Erythroblast (primary cell): ENCODE measurements at places on chromosomes 4 and X.

GRCh38 chrX:41067721-41068120 is 17.5 kb upstream of the USP9X start:
- peak; percentile 88 for DNase-seq

DNA sequence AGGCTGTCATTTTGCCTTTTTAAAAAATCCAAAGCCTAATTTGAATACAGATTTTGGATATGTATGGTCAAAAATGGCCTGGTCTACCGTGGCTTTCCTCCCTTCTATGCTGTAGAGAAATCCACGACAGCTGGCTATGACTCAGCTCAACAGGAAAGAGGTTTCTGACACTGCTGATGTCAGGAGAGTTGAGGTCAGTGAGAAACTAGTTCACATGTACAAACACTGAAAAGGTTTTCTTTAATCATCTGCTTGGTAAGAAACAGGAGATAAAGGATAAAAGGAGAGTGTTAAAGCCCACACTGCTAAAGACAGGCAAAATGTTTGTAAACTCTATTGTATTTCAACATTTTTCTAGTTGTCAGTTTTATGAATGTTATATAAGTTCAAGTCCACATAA is 113.9 kb downstream of the NYX start:
- DNase-seq = peak; percentile 60

GRCh38 chrX:55056820-55057674 is 17.8 kb upstream of the PAGE2B start:
- DNase-seq = peak; percentile 60

DNA sequence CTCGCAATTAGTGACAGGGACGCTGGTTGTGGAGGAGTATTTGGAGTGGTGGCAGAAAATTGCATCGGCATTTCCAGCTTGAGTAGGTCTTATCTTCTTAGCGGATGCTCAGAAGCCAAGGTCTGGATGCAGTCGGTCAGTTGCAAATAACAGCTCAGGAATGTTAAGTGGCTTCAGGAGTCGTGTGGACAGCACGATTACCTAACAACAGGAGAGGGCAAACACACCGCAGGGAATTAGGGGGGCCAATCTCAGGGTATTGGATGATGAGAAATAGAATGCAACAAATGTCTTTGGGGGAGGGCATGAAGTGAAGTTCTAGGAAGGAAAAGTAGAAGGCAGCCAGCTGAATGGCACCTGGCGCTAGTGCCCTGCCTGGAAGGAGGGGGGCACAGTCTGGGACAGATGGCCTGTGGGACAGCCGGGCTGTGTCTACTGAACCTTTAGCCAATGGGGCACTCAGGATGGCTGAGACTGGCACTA is 11.8 kb downstream of the RASL11B start:
- no peak for DNase-seq

DNA sequence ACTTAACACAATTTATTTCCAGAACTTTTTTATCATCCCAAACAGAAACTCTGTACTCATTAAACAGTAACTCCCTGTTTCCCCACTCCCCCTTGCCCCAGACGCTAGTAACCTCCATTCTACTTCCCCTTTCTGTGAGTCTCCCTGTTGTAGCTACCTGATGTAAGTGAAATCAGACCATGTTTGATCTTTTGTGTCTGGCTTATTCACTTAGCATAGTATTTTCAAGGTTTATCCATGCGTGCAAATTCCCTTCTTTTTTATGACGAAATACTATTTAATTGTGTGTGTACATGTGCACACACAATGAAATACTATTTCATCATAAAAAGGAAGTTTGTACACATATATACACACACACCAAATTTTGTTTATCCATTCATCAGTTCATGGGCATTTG is 5.2 kb downstream of the PKD2 start:
- DNase-seq = no peak

- no peak for DNase-seq
These were observed 159.4 kb upstream of the GPC4 start for GRCh38 chrX:133574716-133575115.

DNA sequence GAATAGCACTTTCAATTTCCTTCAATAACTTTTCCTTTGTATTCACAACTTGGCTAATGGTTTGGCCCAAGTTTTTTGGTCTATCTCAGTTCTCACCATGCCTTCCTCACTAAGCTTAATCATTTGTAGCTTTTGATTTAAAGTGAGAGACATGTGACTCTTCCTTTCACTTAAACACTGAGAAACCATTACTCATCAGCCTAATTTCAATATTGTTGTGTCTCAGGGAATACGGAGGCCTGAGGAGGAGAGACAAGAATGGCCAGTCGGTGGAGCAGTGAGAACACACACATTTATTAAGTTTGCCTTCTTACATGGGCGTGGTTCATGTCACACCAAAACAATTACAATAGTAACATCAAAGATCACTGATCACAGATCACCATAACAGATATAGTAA is 56.7 kb downstream of the TSPAN5 start:
- DNase-seq = no peak

- DNase-seq = no peak
These were observed 47.5 kb upstream of the CLDN34 start for GRCh38 chrX:9919632-9920172.

GRCh38 chr4:183941964-183942363 is 36.9 kb downstream of the STOX2 start:
- DNase-seq = no peak

DNA sequence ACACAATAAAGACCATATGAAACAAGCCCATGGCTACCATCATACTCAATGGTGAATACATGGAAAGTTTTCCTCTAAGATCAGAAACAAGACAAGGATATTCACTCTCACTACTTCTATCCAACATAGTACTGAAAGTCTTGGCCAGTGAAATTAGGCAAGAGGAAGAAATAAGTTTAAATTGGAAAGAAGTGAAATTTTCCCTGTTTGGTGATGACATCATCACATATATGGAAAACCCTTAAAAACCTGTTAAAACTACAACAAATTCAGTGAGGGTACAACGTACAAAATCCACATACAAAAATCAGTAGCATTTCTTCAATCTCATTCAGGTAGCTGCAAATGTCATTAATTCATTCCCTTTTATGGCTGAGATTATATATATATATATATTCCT is 164.0 kb upstream of the IRS4 start:
- DNase-seq = no peak

DNA sequence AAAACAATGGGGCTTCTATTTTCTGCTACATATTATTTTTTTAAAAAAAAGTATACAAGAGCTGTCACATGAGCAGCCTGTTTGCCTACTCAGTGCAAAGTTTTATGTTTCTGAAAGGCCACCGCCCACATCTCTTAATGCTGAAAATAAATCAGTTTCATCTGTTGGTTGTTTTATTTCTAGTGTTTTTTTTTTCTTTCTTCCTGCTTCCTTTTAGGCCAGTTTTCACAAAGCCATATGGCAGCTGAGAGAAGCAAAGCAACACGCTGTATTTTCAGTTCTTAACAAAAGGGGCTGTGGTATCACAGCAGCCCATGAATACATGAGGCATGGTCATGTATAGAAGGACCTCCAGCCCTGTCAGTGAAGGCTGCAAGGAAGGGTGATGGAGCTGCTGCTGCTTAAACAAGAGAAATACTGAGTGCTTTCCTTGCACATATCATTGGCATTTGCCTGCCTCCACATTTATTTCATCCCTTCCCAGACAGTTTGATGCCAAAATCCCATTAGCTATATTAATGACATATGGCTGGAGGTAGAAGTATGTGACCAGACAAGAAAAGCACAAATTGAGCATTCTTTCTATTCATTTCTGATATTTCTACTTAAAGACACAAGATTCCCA is 172.5 kb downstream of the PCDH18 start:
- no peak for DNase-seq

DNA sequence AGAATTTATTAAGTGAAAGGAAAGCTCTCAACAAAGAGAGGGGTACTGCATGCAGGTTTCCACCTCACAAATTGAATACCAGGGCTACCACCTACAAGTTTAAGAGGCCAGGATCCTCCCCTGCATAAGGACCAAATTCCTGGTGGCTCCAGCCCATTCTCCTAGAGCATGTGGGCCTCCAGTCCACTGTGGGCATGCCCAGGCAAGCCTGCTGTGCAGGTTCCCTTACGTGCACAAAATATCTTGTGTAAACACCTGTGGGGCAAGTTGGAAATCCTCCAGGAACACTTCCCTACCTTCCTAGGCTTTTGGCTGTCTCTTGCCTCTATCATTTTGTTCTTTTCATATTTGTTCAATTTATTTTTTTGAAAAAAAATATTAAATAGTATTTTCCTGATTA is 724.3 kb downstream of the ARAP2 start:
- no peak for DNase-seq

DNA sequence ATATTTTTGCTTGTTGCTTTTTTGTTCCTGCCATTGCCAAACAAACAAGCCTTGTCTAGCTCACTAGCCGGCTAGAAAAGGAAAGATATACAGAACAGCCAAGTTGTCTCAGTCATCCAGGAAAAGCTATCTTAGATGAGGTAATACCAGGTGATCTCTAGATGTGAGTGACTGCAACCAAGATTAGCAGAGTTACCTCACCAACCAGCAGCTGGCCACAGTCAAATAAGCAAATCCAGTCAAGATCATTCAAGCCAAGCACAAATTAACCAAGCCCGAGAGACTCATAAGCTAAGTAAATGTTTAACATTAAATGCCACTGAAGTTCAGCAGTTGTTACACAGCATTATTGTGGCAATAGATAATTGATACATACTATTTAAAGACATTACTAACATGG is 108.6 kb downstream of the CENPC start:
- no peak for DNase-seq

DNA sequence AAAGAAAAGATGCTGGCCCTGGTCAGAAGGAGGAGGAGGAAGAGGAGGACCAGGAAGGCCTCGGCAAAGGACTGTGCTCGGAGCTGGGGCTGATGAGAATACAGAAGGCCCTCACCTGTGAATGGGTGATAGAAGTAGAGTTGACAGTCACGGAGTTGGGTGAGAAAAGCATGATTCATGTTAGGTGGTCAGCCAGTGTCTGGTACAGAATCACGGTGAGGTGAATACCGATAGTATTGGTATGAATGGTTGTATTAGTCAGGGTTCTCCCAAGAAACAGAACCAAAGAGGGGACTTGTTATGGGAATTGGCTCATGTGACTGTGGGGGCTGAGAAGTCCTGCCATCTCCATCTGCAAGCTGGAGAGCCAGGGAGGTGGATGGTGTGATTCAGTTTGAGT is 32.5 kb upstream of the FAM156A start:
- DNase-seq = no peak

DNA sequence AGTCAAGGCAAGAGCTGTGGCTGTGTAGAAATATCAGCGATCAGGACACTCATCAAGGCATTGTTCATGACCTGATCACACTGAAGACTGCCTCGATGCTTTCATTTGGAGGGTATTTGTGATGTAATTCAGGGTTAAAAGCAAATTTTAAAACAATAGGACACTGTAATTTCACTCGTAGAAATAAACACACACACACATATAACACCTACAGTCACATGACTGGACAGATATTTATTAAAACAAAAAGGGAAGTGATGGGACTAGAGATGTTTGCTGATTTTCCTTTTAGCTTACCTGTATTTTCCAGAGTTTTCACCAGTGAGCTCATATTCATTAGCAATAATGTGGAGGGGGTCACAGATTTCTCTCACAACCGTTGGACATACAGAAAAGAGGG is 51.1 kb upstream of the KDR start:
- DNase-seq = no peak

DNA sequence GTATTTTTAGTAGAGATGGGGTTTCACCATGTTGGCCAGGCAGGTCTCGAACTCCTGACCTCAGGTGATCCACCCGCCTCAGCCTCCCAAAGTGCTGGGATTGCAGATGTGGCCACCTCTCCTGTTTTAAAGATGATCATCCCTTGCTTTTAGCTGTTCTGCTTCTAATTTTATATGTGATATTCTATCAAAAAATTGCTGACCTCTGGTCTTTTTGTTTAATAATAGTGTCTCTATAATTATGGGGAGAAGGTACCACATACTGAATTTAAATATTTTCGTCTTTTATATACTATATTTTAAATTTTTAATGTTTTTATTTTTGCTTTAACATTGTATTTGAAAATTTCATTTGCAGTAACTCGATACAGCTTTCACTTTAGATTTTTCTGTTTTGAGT is 15.6 kb downstream of the USP9X start:
- DNase-seq = no peak

- no peak for DNase-seq
These were observed 158.0 kb downstream of the REPS2 start for GRCh38 chrX:17104433-17104832.

DNA sequence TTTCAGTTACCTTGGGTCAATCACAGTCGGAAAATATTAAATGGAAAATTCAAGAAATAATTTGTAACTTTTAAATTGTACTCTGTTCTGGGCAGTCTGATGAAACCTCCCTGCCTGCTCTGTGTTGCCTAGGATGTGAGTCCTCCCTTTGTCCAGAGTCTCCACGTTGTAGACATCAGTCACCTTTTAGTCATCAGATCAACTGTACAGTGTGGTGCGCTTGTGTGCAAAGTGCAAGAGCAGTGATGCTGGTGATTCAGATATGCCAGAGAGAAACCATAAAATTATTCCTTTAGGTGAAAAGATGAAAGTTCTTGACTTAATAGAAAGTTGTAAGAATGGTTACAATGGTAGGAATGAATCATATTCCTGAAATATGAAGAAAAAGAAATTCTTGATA is 1.4 kb downstream of the SPATA4 start:
- no peak for DNase-seq

DNA sequence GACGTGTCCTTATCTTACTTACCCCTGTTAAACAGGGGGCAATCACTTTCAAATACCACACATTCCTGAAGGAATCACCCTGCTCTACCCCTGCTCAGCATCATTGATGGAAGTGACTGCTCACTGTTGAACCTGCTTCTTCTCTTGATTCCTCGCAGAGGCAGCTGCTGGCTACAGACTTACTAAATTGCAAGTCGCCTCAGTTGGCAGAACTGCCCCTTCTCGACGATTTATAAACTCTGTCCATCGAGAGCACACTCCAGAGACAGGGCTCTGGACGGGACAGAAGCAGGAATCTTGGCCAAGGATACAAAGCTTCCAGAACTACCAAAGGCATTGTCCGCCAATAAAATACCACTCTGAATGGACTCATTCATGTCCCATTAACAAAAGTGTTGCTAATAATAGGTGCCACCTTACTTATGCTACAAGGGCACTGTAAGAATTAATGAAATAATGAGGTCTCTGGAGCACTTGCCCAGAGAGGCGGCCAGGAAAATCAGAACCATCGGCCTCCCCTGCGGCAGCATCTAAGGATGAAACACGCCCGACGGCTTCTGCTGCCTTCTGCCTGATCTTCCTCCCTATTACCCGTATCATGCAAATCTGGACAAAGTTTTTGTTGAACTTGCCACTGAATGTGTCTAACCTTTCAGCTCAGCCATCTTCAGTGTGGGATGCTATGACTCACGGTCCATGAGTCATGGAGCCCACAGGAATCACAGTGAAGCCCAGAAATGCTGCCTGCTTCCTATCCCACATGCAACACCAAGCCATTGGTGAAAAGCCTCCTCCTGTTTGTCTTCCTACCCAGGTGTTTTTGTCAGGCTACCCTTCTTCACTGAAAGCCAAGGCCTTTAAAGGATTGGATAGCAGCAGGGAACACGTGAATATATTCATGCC is 164.9 kb downstream of the MAML3 start:
- DNase-seq = peak; percentile 7

DNA sequence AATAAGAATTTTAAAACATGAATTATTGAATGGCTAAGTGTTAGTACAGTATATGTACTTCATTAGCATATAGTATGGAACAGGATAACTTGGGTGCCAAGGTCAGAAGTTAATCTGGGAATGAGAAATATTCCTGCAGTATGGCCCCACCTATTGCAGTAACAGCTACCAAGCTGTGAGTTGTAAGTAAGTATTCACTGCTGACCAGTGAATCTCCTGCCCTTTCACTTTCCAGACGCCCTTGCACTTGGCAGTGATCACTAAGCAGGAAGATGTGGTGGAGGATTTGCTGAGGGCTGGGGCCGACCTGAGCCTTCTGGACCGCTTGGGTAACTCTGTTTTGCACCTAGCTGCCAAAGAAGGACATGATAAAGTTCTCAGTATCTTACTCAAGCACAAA is 105.1 kb downstream of the NFKB1 start:
- no peak for DNase-seq
